Activated CD4-positive, alpha-beta T cell treated with anti-CD3 and anti-CD28 coated beads for 1 hour (primary cell): ENCODE measurements at places on chromosomes 16 and 17.

DNA sequence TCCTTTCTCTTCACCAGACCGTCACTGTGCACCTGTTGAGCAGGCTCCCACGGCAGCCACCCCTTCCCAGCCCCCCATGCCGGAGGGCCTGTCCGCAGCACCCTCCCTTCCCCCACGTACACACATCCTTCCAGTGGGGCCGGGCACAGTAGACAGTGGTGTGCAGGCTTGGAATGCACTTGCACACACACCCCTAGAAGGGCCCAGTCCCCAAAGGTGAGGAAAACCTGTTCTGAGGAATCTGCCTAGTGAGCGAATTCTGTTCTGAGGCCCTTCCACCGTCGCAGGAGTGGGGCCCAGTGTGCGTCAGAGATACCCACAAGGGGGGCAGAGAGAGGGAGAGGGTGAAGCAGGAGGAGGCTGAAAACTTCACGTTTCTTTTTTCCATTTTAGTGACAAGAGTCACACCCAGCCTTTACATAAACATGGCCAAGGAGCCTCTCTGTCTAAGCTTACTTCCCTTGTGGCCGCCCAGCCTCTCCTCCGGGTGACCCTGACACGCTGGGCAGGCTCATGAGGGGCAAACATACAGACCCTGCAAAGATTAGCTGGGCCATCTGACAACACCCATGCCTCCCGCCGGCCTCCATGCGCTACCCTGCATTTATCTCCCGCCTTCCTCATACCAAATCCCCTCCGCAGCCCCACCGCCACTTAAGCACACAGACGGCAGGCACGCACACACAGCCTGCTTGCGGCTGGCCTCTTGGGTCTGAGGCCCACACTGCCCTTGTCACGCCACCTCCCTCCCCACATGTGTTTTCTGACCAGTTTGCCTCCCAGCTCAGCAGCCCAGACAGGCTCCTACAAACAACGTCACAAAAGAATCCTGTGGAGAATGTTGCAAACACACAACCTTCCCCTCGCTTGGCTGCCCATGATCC, 1.8 kb downstream of the ZBTB4 start:
- no peak for DNase-seq

GRCh38 chr16:66874079-66874775, 6.1 kb upstream of the PDP2 start:
- no peak for DNase-seq

DNA sequence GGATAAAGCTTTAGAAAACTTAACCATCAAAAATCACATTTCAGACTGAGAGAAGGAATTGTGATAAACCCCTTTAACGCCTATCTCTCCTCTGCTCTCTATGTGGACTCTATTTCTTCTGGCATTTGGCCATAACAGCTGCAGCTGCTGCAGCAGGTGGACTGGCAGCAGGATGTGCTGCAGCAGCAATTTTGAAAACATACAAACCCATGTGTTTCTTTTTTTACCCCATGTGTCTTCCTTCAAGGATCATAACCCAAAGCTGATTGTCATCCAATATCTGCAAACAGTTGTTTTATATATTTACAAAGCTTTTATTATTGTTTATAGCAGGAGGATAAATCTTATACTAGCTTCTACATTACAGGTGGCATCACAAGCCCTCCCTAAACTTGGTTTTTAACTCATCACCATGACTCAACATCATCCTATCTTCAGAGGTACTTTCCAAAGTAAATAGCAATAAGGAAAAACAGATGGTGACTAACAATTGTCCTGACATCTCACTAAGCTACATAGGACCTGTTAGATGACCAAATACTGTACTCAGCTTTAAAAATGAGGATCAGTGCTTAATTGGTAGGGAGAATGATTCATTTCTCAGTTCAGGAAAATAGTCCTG, 14.5 kb upstream of the KRTAP9-2 start:
- DNase-seq = no peak

DNA sequence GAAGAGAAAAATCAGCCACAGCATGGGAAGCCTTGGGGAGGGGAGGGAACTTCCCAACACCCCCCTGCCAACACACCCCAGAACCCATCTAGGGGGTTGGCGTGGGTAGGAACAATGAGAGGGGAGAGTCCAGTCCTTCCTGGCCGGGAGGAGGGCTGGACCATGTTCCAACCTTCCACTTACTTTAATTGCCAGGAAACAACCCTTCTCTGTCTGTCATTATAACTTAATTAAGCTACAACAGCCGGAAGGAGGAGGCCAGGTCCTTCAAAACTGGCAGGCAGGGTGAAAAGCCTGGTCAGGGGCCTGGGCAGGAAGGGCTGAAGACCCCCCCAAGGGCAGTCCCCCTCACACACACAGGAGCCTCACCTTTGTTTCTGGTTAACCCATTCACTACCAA, 447.0 kb downstream of the SOX9 start:
- no peak for DNase-seq

DNA sequence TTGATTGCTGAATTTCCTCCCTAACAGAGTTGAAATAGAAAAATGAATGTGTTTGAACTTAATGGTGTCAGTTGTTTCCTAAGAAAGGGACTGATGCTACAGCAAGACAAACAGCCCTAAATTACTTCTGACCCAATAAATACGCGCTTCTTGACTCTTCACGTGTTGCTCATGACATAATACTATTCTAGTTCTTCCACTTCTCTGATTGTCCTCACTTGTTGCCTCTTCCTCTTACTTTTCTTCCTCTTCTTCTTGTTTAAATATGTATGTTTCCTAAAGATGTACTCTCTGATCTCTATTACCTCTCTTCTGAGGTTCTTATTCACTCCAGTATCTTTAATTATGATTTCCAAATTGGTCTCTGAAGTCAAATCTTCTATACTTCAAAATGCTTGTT, 32.4 kb downstream of the RNF43 start:
- no peak for DNase-seq

DNA sequence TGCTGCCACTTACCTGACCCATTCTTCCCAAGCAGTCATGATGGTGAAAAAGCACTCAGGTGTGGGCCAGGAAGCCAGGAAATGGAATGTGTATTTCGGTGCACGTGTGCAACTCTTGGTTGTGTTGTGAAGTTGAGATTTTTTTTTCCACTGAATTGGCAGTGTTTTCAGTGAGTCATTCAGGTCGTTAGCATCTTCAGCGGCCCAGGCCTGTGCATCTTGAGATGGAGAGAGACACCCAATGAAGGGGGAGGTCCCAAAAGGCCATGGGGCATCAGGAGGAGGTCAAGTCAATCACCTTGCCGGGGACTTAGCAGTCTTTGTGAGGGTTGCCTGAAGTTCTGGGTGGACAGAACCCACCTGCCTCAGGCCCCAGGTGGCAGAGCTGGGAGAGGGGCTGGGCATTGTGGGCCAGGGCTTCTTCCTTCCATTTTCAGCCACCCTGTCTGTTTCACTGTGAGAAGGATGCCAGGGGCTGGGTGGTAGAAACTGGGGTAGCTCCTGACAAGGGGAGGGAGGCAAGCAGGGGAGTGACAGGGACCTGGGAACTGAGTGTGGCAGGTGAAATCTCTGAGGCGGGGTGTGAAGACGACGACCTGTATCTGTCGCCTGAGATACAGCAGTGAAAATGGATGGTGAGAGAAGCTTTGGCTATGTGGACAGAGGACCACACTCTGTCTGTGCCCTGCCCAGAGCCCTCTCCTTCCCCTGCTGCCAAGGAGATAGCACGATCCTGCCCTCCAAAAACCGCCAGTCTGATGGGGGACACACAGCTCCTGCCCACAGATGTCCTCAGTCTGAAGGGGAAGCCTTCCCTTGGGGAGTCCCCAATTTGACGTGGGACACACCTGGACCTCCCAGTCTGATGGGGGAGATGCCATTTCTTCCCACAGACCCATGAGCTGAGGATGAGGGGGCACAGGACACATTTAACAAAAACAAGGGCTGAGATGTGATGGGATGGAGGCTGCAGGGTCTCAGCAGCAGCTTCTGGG, 11.9 kb downstream of the TBKBP1 start:
- no peak for DNase-seq

DNA sequence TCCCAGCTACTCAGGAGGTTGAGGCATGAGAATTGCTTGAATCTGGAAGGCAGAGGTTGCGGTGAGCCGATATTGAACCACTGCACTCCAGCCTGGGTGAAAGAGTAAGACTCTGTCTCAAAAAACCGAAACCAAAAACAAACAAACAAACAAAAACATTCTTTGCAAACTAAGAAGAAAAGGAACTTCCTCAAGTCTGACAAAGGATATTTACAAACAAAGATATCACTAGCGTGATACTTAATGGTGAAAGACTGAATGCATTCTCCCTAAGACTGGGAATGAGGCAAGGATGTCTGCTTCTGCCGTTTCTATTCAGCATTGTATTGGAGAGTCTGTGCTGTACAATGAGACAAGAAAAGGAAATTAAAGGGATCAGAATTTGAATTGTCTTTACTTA, 10.5 kb upstream of the MPO start:
- no peak for DNase-seq

- DNase-seq = no peak
Observed at GRCh38 chr17:67400193-67400592, 23.1 kb downstream of the PITPNC1 start.

DNA sequence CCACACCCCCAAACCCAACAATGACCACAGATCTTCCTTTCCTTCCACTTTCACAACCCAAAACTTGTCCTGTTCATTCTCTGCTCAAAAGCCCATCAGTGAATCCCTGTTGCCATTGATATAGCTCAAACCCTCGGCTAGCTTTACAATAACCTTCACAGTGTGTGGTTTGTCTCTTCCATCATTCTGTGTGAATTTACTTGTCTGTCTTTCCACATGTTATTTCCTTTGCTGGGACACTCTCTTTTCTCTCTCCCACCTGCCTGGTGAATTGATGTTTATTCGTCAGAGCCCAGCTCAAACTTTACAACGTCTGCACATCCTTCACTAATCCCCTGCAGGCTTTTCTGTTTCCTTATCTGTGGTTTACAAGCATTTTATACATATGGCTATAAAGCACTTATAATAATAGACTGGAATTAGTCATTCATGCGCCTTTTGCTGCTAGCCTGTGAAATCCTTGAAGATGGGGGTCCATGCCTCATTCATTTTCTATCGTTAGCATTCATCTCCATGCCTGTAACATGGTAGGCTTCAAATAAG, 114.4 kb downstream of the CDH13 start:
- DNase-seq = no peak

DNA sequence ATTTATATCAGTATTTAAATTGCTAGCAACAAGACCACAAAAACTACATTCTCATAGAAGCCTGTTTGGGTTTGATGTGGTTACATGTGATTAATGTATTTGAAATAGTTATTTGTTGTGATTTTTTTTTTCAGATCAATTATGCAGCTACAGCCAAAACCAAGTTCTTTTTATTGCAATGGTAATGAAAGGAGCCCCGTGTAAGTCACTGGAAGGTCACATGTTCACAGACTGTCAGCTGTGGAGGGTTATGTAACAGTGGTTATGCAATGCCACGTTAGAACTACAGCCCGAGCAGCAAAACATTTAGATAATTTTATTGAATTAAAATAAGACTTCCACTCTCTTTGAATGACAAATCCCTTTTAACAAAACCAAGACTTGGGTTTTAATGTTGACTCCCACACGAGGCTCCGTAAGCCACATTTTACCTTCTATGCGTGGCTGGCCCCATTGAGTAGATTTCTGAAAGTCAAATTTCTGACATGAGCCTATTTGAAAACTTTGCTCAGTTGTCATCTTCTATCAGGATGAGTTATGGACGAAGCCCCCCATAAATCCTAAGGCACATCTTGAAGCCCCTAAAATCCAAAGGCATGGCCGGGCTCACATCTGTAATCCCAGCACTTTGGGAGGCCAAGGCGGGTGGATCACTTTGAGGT, 41.8 kb upstream of the SEC14L1 start:
- no peak for DNase-seq

DNA sequence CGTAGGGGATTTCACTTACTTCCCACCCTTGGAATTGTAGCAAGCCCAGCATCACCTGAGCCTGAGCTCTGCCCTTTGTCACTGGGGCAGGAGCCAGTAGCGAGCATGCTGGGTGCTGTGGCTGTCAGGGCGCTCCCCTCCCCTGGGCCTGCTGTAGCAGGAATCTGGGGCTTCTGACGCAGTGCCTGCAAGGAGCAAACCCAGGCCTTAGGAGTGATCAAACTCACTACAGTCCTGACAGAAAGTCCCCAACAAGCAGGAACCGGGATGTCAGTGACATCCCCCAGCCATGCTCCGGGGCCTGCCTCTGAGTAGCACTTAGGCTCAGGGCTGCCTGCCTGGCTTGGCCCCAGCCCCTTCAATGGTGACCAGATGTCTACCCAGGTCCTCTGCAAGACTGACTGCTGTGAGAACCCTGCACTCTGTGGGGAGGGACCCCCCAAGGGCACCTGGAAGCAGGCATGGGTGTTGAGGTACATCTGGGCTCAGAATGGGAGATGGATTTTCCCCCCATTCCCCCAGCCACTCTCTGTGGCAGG, 23.5 kb downstream of the PLD6 start:
- DNase-seq = no peak

DNA sequence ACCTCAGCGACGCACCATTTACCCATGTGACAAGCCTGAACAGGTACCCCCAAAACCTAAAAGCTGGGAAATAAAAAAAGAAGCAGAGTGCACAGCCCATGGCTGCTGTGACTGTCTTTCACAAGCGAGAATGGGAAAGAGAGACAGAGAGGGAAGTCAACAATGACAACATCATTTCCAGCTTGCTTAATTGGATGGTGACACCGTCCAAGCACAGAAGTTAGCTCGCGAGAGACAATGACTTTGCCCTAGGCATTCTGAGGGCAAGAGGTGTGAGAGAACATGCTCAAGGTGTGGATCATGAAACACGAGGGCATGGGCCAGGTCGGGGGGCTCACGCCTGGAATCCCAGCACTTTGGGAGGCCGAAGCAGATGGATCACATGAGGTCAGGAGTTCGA, 19.3 kb upstream of the NSMCE1 start:
- no peak for DNase-seq

- DNase-seq = no peak
Observed at GRCh38 chr17:70158591-70158990, 10.7 kb upstream of the KCNJ2 start.

- no peak for DNase-seq
Observed at GRCh38 chr16:79767421-79768275, 167.1 kb upstream of the MAF start.

- no peak for DNase-seq
Observed at GRCh38 chr17:68229619-68230018, 18.2 kb upstream of the AMZ2 start.

GRCh38 chr17:47934856-47935255, 6.5 kb upstream of the PNPO start:
- DNase-seq = no peak

DNA sequence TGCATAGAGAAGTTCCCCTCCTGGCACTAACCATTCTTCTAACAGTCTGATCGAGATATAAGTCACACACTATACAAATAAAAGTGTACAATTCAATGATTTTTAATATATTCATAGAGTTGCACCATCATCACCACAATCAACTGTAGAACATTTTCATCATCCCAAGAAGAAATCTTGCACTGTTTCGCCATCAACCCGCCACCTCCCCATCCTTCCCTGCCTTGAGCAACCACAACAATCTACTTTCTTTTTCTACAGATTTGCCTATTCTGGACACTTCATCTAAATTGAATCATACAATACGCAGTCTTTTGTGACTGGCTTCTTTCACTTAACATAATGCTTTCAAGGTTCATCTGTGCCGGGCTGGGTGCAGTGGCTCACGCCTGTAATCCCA, 33.0 kb upstream of the GUCY2D start:
- DNase-seq = no peak

GRCh38 chr17:78885956-78886355, 17.0 kb downstream of the CEP295NL start:
- no peak for DNase-seq

- no peak for DNase-seq
Observed at GRCh38 chr17:2837147-2837561, 40.9 kb downstream of the RAP1GAP2 start.

GRCh38 chr16:12260647-12261262, 284.2 kb downstream of the SNX29 start:
- no peak for DNase-seq
